ENCODE measurements at places on chromosomes 12 and 14. TPM values are rescaled to one million over a fixed set of nuclear protein-coding genes. Genes with fewer than 3 reads are reported as not detected.

MYBPC1 gene
- total RNA-seq = 302 TPM

RHEBL1 gene
- total RNA-seq = 2.3 TPM

TAS2R43 gene
- total RNA-seq = 0.36 TPM

NAB2 gene
- 19.0 TPM for total RNA-seq

MRPL51 gene
- 80.2 TPM for total RNA-seq

Measured in prostate gland (tissue), 2 donors.